ENCODE measurements at places on chromosomes 7 and 10. TPM values are rescaled to one million over a fixed set of nuclear protein-coding genes. Genes with fewer than 3 reads are reported as not detected.

DNA sequence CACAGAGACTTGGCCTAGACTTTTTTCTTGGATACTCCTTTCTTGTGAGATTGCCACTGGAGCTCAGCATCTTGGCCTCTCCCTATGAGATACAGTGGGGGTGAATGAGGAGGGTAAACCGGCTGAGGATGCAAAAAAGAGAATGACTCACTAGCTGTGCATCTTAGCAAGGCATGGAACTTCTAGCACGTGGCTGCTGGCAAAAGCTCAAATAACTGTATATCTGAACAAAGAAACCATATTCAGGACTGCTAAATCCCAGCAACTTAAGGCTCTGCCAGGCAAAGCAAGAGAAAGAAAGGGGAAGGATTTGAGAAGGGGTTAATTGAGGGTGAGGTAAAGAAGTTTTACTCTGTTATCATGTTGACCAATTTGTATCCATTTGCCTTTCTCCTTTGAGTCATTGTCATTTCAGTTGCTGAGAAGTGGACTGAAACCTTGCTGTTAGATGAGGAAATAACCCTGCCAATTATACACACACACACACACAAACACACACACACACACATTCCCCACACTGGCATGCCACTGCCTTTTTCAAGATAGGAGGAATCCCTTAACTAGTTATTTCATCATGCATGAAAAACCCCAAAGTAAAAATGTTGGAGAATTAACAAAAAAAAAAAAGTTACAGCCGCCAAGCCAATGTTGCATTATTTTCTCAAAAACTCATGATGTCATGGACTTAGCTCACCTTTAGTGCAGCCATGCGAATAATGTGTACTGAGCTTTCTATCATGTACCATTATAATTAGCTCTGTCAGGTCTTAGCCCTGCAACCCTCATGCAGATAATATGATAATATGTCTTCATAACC lies 997.3 kb downstream of the LRMDA start:
- peak overlapping the region; percentile 95 for H3K27ac ChIP-seq
- H3K36me3 ChIP-seq: peaks cover 3% of the 10 kb centered on the region
- H3K27me3 ChIP-seq: no peaks in the 10 kb centered on the region
- peaks cover 55% of the 10 kb centered on the region for H3K4me1 ChIP-seq

GRCh38 chr7:75691793-75692543 lies 46.8 kb downstream of the HIP1 start:
- H3K27ac ChIP-seq: no peak overlapping the region
- no peak overlapping the region for H3K4me3 ChIP-seq
- peaks cover 15% of the 10 kb centered on the region for H3K4me1 ChIP-seq
- no peaks in the 10 kb centered on the region for H3K27me3 ChIP-seq
- H3K36me3 ChIP-seq: peaks cover 9% of the 10 kb centered on the region

Gene STAG3
- total RNA-seq: 1.0 TPM

Gene CYP3A5
- not detected for total RNA-seq

Gene MKRN1
- total RNA-seq: 97.8 TPM
